KG1 (cell line): ENCODE measurements at places on chromosomes 11 and 22.

- no peak for DNase-seq
Measured at GRCh38 chr11:43830928-43831440, 49.6 kb upstream of the ALKBH3 start.

- no peak for DNase-seq
Measured at GRCh38 chr11:120040151-120040840, 97.6 kb downstream of the TRIM29 start.

DNA sequence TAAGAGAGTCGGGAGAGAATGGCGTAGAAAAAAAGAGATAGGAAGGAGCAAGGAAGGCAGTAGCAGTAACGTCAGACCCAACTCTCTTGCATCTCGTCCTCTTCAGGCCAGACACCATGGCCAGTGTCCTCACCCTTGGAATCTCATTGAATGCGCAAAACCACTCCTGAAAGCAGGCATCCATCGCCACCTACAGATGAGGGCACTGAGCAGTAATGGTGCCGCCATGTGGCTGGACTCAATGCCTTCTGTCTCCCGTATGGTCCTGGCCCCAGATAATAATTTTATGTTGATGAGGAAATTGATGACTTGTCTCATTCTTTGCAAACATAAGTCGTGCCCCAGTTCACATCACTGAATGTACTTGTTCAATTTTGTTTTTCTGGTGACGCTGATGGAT is 17.8 kb upstream of the ALX4 start:
- DNase-seq: no peak

DNA sequence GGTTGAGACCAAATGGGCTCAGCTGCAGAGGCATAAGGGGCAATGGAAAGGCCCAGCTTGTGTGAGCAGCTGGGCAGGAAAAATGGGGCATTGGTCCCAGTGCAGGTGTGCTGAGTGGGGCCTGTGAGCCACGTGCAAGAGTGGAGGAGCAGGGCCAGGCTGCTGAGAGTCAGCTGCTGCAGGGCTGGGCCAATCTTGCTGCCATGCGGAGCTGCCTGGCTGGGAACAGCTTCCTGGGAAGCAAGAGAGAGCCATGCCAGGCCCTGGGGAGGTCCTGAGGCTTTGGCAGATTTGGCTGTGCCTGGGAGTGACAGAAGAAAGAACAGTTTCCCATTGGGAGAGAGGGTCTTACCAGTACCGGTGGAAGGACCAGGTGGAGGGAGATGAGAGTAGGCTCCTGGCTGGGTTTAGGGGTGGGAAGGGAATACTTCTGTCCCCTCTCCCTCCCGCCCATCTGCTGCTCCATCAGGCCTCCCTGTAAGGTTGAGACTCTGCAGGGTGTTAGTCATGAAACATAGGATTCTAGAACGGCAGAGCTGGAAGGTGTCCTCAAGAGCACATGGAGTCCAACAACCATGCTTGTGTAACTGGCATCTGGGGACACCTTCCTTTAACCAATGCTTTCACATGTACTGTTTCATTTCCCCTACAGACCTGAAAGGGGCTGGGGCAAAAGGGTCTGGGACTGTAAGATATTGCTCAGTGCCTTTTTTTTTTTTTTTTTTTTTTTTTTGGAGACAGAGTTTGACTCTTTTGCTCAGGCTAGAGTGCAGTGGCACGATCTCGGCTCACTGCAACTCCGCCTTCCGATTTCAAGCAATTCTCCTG is 10.4 kb downstream of the SEPTIN3 start:
- DNase-seq: no peak

GRCh38 chr11:121321614-121322243 is 29.2 kb downstream of the SC5D start:
- DNase-seq: no peak

DNA sequence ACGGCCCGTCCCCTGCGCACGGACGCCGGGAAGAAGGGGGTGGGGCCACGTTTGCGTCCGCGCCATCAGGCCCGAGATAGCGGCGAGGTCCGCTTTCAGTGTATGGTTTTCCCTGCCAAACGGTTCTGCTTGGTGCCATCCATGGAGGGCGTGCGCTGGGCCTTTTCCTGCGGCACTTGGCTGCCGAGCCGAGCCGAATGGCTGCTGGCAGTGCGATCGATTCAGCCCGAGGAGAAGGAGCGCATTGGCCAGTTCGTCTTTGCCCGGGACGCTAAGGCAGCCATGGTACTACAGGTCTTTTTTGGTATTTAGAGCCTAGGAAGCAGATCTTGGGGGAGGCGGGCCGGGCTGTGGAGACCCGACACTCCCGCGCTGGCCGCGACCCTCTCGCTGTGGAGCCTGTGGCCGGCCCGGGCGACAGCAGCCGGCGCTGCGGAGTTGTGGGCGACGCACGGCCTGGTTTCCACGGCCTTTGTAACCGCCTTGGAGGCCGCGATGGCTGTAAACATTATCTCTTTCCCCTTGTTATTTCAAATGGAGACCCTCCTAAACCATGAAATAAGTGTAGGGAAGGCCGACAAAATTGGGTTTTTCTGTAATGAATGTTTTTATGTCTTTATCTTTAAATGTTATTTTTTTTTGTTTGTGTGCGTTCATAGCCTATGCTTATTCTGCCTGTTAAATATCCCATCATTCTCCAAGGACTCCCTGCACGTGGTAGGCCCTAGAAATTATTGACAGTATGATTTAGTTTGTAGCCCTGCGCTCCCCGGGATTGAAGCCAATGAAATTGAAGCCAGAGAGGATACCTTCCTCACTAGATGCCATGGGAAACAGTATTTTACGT is at the start of gene AASDHPPT:
Gene AASDHPPT, plus strand, starts transcription at position 54 of the 847 bp plus-strand sequence. Its CDS starts 49 bp downstream, at position 103.
- no peak for DNase-seq

- no peak for DNase-seq
Measured at GRCh38 chr11:68838572-68838964, 3.1 kb downstream of the CPT1A start.

- no peak for DNase-seq
Measured at GRCh38 chr11:87259736-87260135, 222.0 kb downstream of the TMEM135 start.

DNA sequence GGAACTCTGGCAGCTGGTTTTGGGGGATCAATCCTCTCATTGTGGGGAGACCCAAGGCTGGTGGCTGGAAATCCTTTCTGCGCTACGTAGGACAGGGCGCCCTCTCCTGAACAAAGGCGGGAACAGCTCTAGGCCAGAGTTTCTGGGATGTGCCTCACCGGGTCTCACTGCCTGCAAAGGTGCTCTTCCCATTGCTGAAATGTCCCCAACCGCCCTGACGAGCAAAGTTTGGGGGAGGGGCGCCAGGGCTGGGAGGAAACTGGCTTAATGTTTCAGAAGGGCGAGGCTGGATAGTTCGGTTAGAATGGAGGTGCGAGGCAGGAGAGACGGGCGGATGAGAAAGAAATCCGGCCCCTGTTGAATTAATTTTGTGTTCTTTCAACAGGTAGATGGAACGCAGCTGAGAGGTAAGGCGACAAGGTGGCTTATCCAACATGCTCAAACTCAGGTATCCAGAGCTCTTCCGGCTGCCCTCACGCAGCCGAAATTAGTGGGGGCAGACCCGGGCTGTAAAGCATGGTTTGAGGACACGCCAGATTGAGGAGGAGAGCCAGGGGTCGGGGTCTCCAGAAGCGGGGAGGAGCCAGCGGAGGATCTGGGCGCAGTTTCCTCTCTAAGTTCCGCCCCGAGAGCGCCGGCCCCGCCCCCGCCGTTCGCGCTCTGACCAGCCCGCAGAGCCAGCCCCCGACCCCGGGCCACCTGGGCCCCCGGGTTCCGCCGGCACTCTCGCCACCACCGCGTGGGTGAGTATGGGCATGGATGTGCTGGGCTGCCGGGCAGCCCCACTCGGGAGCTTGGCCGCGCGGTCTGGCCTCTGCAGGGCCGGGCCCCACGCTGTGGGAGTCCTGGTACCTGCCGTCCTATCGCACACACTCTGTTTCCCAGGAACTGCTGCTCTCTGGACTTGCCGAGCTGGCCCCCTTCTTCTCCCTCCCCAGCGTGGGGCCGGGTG is at the start of gene PGAP2:
Gene PGAP2, plus strand, starts transcription at position 652 of the 952 bp plus-strand sequence. CDS start 2,700 bp downstream, outside the sequence.
- peak; percentile 43 for DNase-seq

- DNase-seq: no peak
Measured at GRCh38 chr11:68854273-68854958, 12.7 kb upstream of the CPT1A start.

DNA sequence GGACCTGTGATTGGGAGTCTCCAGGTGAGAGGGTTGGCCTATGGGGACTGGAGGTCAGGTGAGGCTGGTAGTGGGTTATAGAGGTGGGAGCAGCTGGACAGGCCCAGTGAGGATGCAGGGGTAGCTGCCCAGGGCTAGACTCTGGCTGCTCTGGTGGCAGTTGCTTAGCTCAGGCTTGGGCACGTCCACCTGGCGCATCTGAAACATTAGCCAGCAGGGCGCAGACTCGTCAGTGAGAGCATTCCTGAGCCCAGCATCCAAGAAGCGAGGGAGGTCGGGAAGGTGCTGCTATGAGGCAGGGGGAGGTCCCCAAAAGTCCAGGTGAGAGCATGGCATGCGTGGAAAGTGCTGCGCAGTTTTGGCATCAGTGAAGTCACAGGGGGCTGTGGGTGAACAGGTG is 3.5 kb upstream of the GGT1 start:
- DNase-seq: no peak

DNA sequence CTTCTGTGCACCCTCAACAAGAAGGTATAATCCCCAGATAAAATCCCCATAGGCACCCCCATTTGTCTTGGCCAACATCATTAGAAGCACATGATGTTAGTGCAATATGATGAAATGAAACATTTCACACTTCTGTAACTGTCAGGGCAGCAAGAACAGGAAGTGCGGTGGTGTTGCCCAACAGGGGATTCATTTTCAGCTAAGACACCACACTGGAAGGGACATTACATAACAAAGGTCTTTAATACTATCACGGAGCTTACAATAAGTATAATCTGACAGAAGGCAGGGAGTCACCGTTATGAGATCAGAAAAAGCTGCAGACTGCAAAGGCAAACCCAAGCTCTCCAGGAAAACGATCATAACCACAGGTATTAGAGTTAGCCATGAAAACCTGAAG is 2.0 kb downstream of the OR52W1 start:
- DNase-seq: peak; percentile 13

GRCh38 chr11:95884802-95885201 is 39.1 kb downstream of the MTMR2 start:
- DNase-seq: no peak
